Lung (tissue), 17 donors: ENCODE measurements at places on chromosomes 2 and 18. TPM values are rescaled to one million over a fixed set of nuclear protein-coding genes. Genes with fewer than 3 reads are reported as not detected.
A peak's percentile ranks its signal among the peaks of the same experiment; 100 is the strongest.

THADA gene
- 11.3 TPM for polyA plus RNA-seq

RGPD5 gene
- polyA plus RNA-seq, result 3.8 TPM

DNA sequence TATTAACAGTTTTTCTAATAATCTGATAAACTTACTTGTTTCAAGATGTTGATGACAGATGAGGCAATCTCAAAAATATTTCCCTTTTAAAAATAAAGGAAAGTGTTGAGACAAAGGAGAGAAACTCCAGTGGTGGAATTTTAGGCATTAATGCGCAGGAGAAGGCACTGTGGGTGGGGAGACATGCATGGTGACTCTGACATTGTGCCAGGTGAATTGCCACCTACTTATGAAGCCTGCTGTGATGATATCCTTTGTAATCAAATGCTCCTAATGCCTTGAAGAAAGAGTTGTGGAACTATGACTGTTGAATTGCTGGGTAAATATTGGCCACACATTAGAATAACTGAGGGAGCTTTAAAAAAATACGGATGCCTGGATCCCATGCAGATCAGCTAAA is 101.4 kb downstream of the PLA2R1 start:
- DNase-seq, result no peak

DNA sequence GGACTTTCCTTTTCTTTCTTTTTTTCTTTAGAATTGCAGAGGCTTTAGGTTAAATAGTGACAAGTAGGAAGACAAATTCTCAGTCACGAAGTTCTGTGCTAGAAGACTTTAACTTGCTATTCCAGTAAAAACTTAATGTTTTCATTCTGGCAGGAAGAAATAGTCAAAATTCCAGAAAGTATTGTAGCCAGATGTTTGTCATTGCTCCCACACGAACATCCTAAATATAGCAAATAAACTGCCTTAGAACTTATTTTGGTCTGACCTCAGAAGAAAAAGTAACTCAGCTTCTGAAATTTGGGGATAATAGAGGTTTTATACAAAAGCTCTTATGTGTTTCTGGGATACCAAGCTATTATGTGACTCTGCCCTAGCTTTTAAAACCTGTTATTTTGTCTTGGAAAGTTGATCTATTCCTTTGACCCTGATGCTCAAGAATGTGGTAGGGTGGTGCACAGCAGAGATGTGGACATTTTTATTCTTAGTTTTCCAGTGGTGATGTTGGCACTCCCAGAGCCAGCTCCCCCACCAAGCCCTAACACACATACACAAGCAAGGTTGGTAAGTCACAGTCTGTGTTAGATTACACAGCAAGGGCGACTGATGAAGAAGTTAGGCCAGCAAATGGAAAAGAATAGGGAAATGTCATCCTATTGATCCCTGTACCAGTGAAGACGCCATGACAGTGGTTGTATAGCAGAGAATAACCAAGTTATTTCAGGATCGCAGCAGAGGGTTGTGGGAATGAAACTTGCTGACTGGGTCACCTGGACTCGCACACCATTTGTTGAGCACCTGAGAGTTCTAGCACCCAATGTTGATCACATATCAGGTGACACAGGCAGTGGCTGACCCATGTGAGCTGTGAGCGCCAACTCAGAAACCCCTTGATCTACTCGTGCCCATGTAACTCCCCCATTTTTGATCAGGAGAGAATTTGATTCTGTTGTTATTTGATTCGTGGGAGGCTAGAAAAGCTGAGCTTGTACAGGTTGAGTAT is 23.7 kb downstream of the FARP2 start:
- no peak for DNase-seq

ADCYAP1 gene
- 0.10 TPM for polyA plus RNA-seq

CPO gene
- 0.14 TPM for polyA plus RNA-seq

GRCh38 chr2:122001441-122001874 is 246.0 kb downstream of the TSN start:
- DNase-seq, result no peak

GRCh38 chr2:208541461-208541988 is 134.9 kb downstream of the PTH2R start:
- no peak for DNase-seq

DNA sequence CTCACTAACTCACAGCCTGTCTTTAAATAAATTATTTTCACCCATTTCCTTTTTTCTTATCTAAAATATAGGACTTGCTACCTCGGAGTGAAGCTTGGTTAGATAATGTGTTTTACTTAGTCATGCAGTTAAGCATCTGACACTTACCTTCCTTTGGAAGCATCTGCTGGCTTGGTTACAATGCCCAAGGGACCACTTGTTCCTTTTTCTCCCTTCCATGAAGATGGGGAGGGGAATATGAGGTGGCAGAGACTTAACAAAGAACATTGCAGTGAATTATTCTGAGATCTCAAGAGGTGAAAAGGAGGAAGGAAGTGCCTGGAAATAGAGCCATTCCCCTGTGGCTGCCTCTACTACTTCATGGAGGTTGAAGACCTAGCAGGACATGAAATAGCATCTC is 145.4 kb upstream of the FOSL2 start:
- no peak for DNase-seq

GRCh38 chr2:191917430-191917881 is 70.6 kb upstream of the CAVIN2 start:
- DNase-seq, result no peak

FOXD4L1 gene
- 0.28 TPM for polyA plus RNA-seq

GRCh38 chr2:161307676-161308075 is 549 bp upstream of the PSMD14 start:
- no peak for DNase-seq

ST6GAL2 gene
- 0.16 TPM for polyA plus RNA-seq

ALPI gene
- polyA plus RNA-seq, result not detected

DNA sequence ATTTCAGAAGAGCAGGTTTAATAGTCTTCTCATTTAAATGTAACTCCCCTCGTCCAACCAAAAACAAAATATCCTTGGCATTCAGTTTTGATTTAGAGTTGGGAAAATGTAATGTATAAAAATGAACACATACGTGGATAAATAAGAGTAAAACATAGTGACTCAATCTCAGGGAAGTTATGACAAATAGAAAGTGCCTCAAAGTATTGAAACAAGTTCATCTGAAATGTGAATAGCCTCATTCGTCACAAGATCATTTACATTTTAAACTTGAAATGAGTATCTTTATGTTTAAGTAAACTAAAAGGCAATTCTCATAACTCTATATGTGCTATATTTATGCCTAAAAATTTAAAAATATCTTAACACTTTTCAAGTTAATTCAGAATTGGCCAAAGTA is 122.2 kb upstream of the SMAD7 start:
- DNase-seq, result no peak

- DNase-seq, result no peak
Measured at GRCh38 chr18:23284629-23285028, 149.3 kb downstream of the CABLES1 start.

CRYGD gene
- not detected for polyA plus RNA-seq

AQP12B gene
- not detected for polyA plus RNA-seq

DNA sequence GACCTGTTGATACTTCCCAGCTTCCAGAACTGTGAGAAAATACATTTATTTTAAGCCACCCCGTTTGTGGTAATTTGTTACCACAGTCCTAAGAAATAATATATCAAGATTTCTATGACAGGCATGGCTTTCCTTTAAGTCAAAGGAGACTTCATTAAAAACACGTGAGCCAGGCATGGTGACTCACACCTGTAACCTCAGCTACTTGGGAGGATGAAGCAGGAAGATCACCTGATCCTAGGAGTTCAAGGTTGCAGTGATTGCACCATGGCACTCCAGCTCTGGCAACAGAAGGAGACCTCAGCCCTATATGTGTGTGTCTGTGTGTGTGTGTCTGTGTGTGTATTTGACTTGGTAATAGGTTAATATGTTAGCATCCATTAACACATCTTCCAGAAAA is 69.8 kb upstream of the SCN7A start:
- no peak for DNase-seq

DNA sequence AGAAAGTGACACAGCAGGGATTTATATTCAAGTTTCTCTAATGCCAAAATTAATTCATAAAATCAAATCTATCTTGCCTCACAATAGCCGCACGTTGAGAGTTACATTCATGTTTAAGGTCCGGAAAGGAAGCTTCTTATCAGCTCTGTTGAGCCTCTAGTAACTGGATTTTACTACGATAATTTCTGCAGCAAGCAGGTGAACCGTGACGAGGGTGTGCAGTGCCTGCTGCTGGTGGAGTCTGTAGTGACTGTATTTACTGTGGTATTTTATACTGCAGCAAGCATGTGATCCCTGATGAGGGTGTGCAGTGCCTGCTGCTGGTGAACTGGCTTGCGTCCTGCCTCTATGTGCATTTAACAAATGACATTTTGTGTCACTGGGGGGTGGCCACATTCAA is 120.0 kb downstream of the SNTG2 start:
- DNase-seq, result no peak

CDH19 gene
- 0.13 TPM for polyA plus RNA-seq

- DNase-seq, result no peak
Measured at GRCh38 chr2:109257653-109258052, 128.6 kb downstream of the SH3RF3 start.

DNA sequence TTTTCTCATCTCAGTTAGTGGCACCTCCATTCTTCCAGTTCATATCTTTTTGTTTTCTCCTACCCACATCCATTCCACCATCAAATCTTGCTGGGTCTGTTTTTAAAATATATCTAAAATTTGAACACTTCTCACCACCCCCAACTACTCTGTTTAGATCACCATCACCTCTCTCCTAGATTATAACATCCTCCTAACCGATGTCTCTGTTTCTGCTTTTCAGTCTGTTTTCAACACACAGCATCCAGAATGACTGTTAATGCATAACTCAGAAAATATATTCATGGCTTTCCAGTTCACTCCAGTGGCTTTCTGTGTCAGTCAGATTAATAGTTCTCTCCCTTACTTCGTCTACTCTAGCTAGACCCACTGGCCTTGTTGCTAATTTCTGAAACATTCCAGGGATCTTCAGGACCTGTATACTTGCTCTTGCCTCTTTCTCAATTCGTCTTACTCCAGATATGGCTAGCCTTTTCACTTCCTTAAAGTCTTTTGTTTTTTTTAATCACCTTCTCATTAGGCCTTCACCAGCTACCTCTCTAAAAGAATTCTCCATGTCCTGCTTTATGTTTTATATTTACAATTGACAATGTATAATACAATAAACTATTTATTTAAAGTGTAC is 105.3 kb downstream of the COMMD1 start:
- DNase-seq, result no peak

GRCh38 chr18:52678034-52678433 is 338.0 kb downstream of the DCC start:
- no peak for DNase-seq

DNA sequence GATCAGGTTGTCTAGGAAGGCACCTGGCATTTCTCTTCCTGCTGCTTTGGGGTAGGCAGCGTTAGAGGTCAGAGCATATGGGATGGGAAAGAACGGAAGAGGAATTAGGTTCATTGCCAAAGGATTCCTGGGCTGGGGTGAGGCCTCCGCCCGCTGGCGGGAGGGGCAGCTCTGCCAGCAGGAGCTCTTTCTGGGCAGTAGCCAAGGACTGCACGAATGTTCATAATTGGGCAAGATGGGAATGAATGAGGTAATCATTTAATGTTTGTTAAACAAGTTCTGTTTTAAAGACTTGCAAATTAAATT is 253.9 kb downstream of the AGAP1 start:
- DNase-seq, result no peak

DNA sequence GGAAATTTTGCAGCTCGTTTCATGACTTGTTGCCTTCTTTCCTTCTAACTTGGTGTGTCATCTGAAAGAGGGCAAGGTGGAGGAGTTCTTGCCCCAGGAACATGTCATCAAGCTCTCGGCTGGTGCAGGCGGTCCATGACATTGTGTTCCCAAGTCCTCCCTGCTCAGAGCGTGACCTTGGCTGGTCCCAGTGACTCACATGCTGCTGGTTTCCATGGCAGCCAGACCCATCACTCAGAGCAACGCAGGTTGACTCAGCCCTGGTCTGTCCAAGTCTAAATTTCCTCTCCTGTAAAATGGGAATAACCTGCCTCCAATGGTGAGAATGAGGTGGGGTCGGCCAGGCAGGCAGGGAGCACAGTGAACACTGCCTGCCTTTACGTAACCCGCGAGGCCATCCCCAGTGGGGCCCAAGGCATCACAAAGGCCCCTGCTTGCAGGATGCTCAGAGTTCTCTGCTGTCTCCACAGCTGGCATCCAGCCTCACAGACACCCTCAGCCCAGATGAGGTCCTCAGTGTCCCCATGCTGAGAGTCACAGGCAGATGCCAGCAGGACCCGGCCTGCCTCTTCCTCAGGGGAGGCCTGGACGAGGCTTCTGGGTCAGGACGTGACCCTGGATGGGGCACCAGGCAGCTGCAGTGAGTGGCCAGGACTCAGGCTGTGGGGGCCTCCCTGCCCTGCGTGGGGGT is 143.7 kb downstream of the TPO start:
- no peak for DNase-seq

DNA sequence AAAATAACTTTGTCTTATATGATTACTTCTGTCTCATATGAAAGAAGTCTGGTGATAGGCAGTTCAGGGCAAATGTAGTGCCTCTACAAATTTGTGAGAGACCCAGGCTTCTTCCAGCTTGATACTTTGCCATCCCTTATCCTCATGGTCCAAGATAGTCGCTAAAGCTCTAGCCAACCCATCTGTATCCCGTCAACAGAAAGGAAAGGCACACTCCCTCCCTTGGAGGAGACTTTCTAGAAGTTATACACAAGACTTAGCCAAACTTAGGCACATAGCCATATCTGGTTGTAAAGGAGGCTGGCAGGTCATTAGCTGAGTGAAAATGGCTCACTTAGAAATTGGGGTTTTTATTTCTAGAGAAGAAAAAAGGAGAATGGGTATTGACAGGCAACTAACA is 14.3 kb upstream of the EHBP1 start:
- DNase-seq, result no peak

- no peak for DNase-seq
Measured at GRCh38 chr2:84493514-84493913, 22.8 kb upstream of the DNAH6 start.

GRCh38 chr2:207531032-207531952 is 1.5 kb downstream of the CREB1 start:
- DNase-seq, result no peak

FLACC1 gene
- 1.0 TPM for polyA plus RNA-seq

- DNase-seq, result no peak
Measured at GRCh38 chr2:217930761-217931563, 71.8 kb downstream of the TNS1 start.

GRCh38 chr2:187358531-187358930 is 89.5 kb downstream of the CALCRL start:
- no peak for DNase-seq

- peak; percentile 23 for DNase-seq
Measured at GRCh38 chr2:117832905-117833613, 18.6 kb downstream of the DDX18 start.

TET3 gene
- 4.6 TPM for polyA plus RNA-seq

DNA sequence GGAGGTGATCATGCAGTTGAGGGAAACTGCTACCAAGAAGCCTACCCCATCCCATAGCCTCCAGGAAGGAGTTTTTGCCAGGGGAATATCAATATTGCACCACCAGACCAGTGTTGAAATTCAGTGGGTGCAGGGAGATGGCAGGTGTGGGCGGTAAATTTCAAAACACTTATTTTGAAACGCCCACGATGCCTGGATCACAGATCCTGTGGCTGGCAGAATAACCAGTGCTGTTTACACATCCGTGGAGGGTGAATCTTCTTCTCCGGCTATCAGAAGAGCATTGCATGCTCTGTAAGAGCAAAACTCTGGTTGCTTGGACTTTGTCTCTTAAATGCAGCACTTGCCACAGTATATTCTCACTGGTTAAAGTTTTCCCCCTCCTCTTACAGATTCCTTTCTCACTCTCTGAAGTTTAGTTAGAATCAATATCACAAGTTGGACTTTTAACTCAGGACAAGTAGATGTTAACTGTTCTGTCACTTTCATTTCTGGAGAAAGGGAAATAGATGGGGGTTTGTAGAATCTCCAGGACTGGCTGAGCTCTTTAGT is 70.5 kb upstream of the ZCCHC2 start:
- no peak for DNase-seq
